ENCODE measurements at places on chromosomes 2 and 18.

DNA sequence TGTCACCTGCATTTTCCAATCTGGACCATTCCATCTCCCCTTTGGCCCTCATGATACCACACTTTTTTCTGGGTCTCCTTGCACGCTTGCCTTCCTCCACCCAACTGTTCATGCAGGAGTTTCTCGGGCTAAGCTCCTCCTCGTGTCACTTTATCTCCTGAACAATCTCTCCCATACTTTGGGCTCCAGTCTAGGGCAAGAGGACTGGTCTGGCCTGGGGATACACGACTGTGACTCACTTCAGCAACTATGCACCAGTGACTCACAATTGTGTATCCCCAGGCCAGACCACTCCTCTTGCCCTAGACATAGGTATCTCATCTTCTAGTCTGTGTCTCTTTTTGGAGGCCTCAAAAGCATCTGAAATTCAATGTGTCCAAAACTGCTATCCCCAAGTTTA, 149.4 kb upstream of the PTPRM start:
- peak; percentile 71 for DNase-seq

GRCh38 chr18:78979056-78979729, 425 bp upstream of the SALL3 start:
- no peak for DNase-seq

GRCh38 chr2:46045888-46046287, 251.3 kb upstream of the EPAS1 start:
- no peak for DNase-seq

- no peak for DNase-seq
Measured at GRCh38 chr2:123502931-123503330, 522.2 kb upstream of the CNTNAP5 start.

DNA sequence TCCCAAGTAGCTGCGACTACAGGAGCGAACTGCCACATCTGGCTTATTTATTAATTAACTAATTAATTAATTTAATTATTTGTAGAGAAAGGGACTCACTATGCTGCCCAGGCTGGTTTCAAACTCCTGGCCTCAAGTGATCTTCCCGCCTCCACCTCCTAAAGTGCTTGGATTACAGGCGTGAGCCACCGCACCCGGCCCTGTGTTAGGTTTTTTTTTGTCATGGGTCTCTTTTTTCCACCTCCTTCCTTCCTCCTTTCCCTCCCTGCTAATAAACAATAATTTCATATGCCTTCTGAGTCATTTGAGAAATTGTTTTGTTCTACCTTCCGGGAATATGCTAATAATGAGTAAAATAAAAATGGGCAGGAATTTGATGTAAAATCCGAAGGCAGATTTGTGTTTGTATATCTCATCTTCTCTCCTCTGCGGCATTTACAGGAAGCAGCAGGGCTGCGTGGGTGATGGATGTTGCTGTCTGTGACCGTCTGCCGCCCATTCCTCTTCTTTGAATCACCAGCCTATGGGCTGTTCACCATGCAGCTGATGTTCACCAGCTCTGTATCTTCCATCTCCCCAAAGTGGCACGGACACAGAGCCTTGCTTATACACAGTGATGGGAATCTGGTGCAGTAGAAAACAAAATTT, 89.9 kb downstream of the ACSL3 start:
- DNase-seq = no peak

DNA sequence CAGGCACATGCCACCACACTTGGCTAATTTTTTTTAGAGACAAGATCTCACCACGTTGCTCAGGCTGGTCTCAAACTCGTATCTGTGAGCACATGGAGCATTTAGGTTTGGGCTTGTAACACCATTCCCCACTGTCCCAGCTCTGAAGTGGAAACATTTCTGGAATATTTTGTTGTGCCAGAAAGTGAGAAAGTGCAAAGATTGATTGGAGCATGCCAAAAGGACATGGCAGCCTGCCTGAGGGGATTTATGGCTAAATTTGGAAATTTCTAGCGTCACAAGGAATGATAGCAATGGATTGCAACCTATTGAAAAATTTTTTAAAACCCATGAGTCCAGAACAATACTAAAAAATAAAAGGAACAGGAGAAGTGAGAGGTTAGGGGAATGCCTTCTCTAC, 136.8 kb downstream of the ESCO1 start:
- DNase-seq = no peak

DNA sequence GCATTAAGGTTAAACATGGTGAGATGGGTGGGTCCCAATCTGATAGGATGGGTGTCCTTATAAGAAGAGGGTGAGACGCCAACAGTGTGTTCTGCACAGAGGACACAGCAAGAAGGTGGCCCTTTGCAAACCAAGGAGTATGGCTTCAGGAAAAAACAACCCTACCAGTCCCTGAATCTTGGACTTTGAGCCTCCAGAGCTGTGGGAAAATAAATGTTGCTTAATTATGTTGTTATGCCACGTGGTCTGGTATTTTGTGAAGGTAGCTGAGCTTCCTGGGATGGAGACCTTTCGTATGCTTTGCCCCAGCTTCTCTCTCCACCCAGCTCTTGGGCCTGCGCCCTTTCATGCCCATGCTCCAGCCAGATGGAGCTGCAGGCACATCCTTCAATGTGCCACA, 114.2 kb upstream of the EPC2 start:
- DNase-seq = no peak
